SHP77 treated with DMSO at 0.1 percent for 48 hours (cell line): ENCODE measurements at places on chromosomes 5 and 9.

GRCh38 chr5:151234476-151235238 is 10.8 kb upstream of the CCDC69 start:
- DNase-seq: no peak

GRCh38 chr5:69224520-69224919 is 10.2 kb upstream of the CDK7 start:
- DNase-seq: no peak

GRCh38 chr5:173618927-173619519 is 2.6 kb upstream of the BOD1 start:
- peak; percentile 28 for DNase-seq

DNA sequence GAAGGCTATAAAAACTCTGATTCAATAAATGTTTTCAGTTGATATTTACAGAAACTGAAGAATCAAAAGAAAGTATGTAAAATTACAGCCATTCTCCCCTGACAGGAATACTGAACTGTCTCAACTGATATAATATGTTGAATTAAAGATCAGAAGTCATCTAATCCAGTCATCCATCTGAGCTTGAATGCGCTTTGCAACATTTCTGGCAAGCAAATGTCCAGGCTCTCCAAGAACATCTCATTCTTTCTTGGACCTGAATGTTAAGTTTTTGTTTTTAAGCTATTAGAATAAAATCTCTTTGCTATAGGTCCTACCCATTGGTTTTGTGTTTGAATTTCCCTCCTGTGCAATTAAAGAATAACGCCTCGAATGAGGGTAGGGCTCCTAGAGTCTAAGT is 120.5 kb downstream of the MPDZ start:
- DNase-seq: no peak

- DNase-seq: no peak
Measured at GRCh38 chr5:34742061-34742460, 85.9 kb downstream of the RAI14 start.

- DNase-seq: no peak
Measured at GRCh38 chr5:88682881-88683361, 200.1 kb downstream of the MEF2C start.

DNA sequence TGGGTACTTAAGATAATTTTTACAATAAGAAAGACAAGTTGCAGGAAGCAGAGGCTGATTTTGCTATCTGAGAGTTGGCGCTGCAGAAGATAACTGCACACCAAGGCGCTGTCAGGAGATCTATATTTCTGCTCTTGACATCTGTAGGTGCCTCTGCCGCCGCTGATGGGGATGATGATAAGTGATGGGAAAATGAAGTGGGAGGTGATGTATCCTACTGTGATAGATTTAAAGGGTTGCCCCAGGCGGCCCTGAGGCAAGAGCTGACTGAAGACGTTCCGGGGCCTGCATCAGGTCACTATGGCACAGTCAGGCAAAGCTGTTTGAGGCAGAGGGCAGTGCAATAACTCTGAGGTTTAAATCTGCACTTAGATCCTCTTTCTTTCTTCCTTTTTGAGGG is 78.1 kb downstream of the SNCAIP start:
- no peak for DNase-seq
